Mesenchymal stem cell (in vitro differentiated cells and primary cell): ENCODE measurements at places on chromosomes 2 and 18.

GRCh38 chr2:203070701-203071100 lies 56.0 kb downstream of the NBEAL1 start:
- peak; percentile 34 for DNase-seq

- H3K4me3 ChIP-seq, result peak overlapping the region; percentile 91
- H3K36me3 ChIP-seq, result no peaks in the 10 kb centered on the region
- no peaks in the 10 kb centered on the region for H3K27me3 ChIP-seq
- peak overlapping the region; percentile 7 for H3K27ac ChIP-seq
- peak; percentile 70 for DNase-seq
- H3K4me1 ChIP-seq, result peaks cover 10% of the 10 kb centered on the region
Observed at GRCh38 chr2:231781798-231782726, 980 bp upstream of the PDE6D start.

DNA sequence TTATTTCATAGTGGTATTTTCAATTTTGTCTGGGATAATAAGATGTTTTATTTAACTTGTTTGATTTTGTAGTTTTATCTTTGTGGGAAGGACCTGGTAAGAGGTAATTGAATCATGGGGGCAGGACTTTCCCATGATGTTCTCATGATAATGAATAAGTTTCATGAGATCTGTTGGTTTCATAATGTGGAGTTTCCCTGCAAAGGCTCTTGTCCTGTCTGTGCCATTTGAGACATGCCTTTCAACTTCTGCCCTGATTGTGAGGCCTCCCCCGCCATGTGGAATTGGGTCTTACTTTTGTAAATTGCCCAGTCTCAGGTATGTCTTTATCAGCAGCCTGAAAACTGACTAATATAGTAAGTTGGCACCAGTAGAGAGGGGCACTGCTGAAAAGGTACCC lies 77.8 kb upstream of the ARHGAP15 start:
- DNase-seq, result no peak
- H3K27me3 ChIP-seq, result no peaks in the 10 kb centered on the region
- H3K27ac ChIP-seq, result no peak overlapping the region

DNA sequence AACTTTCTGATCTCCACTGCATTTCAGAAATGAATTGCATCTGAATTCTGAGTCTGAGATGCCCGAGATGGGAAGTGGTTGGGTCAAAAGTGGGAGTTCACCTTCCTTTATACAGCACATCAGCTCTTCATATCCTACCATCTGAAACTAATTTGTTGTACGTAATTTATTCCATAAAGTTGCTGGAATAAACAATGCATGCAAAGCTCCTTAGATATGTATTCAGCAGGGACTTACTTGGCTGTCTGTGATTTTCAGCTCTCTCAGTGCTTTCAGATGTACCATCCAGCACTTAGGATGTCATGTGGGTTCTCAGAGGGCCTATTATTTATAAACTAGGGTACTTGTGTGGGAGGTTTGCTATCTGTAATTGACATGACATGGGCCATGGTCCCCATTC lies 46.9 kb upstream of the EFEMP1 start:
- no peak overlapping the region for H3K4me3 ChIP-seq
- no peak for DNase-seq
- no peaks in the 10 kb centered on the region for H3K36me3 ChIP-seq
- H3K4me1 ChIP-seq, result no peaks in the 10 kb centered on the region
- no peak overlapping the region for H3K27ac ChIP-seq

GRCh38 chr2:8458503-8459459 lies 223.1 kb upstream of the ID2 start:
- H3K27ac ChIP-seq, result no peak overlapping the region
- H3K4me3 ChIP-seq, result no peak overlapping the region
- peaks cover 7% of the 10 kb centered on the region for H3K4me1 ChIP-seq
- DNase-seq, result no peak

GRCh38 chr2:152500772-152501171 lies 165.8 kb downstream of the FMNL2 start:
- no peaks in the 10 kb centered on the region for H3K36me3 ChIP-seq
- peak overlapping the region; percentile 35 for H3K4me3 ChIP-seq
- H3K27me3 ChIP-seq, result no peaks in the 10 kb centered on the region
